NCI-H460 (cell line): ENCODE measurements at places on chromosomes 2 and 18. TPM values are rescaled to one million over a fixed set of nuclear protein-coding genes. Genes with fewer than 3 reads are reported as not detected.

- no peak for DNase-seq
These were observed 53.9 kb downstream of the BIN1 start for GRCh38 chr2:127052771-127053691.

DNA sequence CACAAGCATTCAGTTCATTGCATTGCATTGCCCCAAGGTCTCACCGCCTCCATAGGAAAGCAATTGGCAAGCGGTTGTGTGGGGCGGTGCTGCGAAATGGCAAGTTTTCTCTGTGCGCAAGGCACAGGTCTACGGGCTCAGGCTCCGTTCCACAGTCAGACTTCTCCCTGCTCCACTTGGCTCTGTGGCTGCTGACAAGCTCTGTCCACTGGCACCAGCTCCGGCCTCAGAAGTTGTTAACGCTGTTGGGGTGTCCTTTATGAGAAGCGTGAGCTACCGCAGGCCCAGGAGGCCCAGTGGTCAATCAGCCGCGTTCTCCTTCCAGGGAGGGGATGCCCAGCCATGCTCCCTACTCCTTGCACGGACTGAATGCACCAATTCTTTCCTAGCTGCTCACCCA lies 87.0 kb upstream of the GATA6 start:
- DNase-seq: no peak

The EDAR gene
- total RNA-seq: not detected in 2 replicates

- no peak for DNase-seq
These were observed 449.6 kb downstream of the SPAG16 start for GRCh38 chr2:213733893-213734292.

GRCh38 chr2:28710545-28710944 lies 41.1 kb upstream of the PPP1CB start:
- no peak for DNase-seq

The ARHGAP25 gene
- 2.1 and 3.1 TPM in 2 replicates for total RNA-seq

GRCh38 chr2:108833219-108833618 lies 46.6 kb downstream of the CCDC138 start:
- DNase-seq: no peak

The IL1RL1 gene
- total RNA-seq: 4.5 and 4.7 TPM in 2 replicates

DNA sequence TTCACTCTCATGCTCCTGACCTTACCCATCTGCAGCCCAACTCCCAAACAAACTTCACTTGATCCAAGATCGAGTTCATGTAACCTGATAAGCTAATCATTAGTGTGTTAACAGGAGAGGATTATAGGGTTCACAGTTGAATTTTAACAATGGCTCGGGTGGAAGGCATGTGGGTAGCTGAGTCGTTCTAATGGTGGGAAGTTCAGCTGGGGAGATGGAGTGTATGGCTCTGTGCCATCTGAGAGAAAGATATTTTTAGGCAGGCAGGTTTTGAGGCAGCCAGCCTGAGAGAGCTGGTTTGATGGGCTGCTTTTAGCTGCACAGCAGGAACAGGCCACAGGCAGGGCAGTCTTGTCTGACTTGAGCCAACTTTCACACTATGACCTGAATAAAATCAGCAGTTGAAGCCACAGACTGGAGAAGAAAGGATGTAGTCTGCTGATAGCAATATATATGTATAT lies 17.7 kb upstream of the NFE2L2 start:
- no peak for DNase-seq
